ENCODE measurements at places on chromosomes 1 and 21.

GRCh38 chr1:44854970-44855369, 11.9 kb upstream of the PTCH2 start:
- H3K36me3 ChIP-seq, result no peaks in the 10 kb centered on the region
- DNase-seq, result no peak
- H3K4me3 ChIP-seq, result no peak overlapping the region

DNA sequence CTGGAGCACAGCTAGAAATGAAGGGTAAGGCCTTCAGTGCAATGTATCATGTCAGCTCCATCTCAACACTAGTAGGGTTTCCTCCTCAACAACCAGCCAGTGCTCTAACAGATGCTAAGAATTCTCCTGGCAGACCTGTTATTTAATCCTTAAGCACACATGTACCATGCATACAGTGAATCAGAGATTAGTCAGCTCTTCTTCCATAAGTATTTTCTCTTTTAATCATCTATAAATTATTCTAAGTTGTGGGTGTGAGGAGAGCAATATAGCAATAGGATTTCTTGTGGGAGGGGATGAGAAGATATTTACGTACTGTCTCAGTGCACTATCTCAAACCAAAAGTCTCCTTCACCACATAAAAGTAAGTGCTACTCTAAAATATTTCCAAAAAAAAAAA, 95.3 kb downstream of the COP1 start:
- H3K27me3 ChIP-seq, result no peaks in the 10 kb centered on the region
- H3K36me3 ChIP-seq, result no peaks in the 10 kb centered on the region
- H3K4me3 ChIP-seq, result no peak overlapping the region
- H3K27ac ChIP-seq, result no peak overlapping the region

GRCh38 chr1:231039161-231040018, 664 bp downstream of the FAM89A start:
- peaks cover 5% of the 10 kb centered on the region for H3K4me1 ChIP-seq
- H3K27ac ChIP-seq, result no peak overlapping the region
- DNase-seq, result peak; percentile 80
- no peaks in the 10 kb centered on the region for H3K27me3 ChIP-seq

- peak; percentile 88 for DNase-seq
- H3K27ac ChIP-seq, result peak overlapping the region; percentile 82
- H3K4me1 ChIP-seq, result peaks cover 5% of the 10 kb centered on the region
- H3K27me3 ChIP-seq, result no peaks in the 10 kb centered on the region
- peak overlapping the region; percentile 94 for H3K4me3 ChIP-seq
Measured at GRCh38 chr1:151047925-151048644, 534 bp downstream of the C1orf56 start.

Measured in kidney (tissue), 22 donors.